ENCODE measurements at places on chromosomes 2 and 18. TPM values are rescaled to one million over a fixed set of nuclear protein-coding genes. Genes with fewer than 3 reads are reported as not detected.

IL36B gene
- total RNA-seq, result not detected

LOXHD1 gene
- total RNA-seq, result not detected

SERPINB12 gene
- total RNA-seq, result not detected

LCT gene
- under 0.01 TPM for total RNA-seq

ALLC gene
- under 0.01 TPM for total RNA-seq

CDH2 gene
- total RNA-seq, result 166 TPM

STPG4 gene
- under 0.01 TPM for total RNA-seq

FBLN7 gene
- total RNA-seq, result 7.6 TPM

INHBB gene
- 0.85 TPM for total RNA-seq

CCBE1 gene
- 21.4 TPM for total RNA-seq

AGAP1 gene
- total RNA-seq, result 14.1 TPM

EMILIN1 gene
- total RNA-seq, result 137 TPM

ASB18 gene
- not detected for total RNA-seq

ODC1 gene
- 403 TPM for total RNA-seq

LRP2 gene
- under 0.01 TPM for total RNA-seq

Data from regular cardiac myocyte (primary cell).